ENCODE measurements at places on chromosomes 13 and 19. TPM values are rescaled to one million over a fixed set of nuclear protein-coding genes. Genes with fewer than 3 reads are reported as not detected.

GRCh38 chr13:70253834-70254233, 145.6 kb upstream of the KLHL1 start:
- no peak for DNase-seq

The MEX3D gene
- total RNA-seq = 78.8 TPM

DNA sequence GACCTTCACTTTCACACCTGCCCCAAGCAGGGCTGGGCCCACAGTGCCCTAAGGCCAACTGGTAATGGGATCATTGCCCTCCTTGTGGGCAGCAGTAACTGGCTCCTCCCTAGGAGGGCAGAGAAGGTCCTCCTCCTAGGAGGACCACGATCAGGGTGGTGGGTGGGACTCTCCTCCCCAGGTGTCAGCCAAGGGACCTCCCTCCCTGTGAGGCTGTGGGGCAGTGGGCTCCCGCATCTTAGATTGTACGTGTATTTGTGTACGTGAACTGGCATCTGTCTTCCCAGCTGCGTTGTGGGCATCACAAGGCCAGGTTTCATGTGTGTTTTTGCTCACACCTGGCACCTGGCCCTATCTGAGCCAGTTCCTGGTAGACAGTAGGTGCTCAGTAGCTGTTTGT, 111.8 kb downstream of the SOX1 start:
- no peak for DNase-seq

DNA sequence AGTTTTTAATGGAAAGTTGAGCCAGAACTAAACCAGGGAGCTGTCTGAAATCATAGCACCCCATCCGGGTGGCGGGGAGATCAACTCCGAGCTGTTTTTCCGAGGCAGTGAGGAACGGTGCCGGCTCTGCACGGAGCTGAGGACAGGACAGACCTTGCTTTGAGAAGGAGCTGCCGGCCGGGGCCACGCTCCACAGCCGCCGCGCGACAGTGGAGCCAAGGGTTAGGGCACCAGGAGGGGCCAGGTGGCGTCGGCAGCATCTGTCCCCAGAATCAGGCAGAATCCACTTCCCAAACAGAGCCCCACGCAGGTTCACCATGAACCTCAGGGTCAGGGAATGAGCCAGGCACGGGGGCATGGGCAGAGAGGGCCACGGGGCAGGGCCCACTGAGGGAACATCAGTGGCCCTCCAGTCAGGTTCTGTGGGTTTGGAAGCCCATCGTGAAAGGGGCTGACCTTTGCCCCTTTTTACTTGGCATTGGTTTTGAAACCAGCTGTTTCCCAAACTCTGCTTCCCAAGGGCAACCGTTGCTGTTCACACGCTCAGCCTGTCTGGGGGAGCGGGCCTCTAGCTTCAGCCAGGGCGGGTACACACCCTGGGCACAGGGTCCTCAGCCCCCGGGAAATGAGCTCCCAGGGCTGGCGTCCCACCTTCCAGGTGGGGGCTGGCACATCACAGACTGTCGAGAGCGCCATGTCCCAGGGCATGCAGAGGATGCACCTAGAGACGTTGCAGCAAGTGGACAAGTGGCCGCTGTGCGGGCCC, 18.1 kb downstream of the PEX11G start:
- no peak for DNase-seq

- DNase-seq = no peak
Observed at GRCh38 chr19:10468133-10468532, 35.0 kb downstream of the KEAP1 start.

The LRRC25 gene
- 0.20 TPM for total RNA-seq

GRCh38 chr19:3033595-3034405, 4.7 kb upstream of the TLE2 start:
- no peak for DNase-seq

- no peak for DNase-seq
Observed at GRCh38 chr19:15248106-15248505, 15.9 kb upstream of the EPHX3 start.

The SIAH3 gene
- 0.15 TPM for total RNA-seq

GRCh38 chr13:45316338-45316737, 24.6 kb downstream of the TPT1 start:
- DNase-seq = no peak

DNA sequence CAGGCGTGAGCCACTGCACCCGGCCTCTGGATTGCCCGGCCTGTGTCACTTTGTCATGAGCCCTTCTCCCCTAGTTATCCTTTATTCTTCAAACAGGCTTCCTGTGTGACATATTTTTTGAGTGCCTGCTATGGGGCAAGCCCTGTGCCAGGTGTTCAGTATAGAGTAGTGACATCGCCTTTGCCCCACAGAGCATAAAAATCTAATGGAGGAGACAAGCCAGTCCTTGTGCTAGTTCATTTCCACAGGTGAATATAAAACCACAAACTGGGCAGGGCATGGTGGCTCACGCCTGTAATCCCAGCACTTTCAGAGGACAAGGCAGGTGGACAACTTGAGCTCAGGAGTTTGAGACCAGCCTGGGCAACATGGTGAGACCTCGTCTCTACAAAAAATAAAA, 43.2 kb downstream of the BBC3 start:
- no peak for DNase-seq

DNA sequence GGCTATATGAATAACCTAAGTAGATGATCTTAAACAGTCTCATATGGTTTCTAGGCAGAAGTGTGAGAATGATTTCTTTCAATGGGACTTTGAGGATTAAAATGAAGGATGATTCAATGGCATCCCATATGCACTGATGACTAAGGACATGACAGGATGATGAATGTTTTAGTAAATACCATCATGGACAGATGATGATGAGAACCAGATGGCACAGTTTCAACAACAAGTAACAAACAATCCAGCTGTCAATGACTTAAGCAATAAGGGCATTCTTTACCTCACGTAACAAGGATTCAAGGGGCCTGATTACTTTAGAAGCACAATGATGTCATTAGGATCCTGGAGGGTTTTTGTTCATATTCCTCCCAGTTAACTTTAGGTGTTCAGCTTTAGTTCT, 2678.4 kb downstream of the PCDH9 start:
- no peak for DNase-seq

GRCh38 chr13:110206185-110206584, 100.8 kb downstream of the COL4A1 start:
- no peak for DNase-seq

GRCh38 chr19:35267353-35267817, 1.4 kb upstream of the USF2 start:
- no peak for DNase-seq

The CILP2 gene
- total RNA-seq = 5.9 TPM

- DNase-seq = no peak
Observed at GRCh38 chr19:821231-821824, 427 bp downstream of the PLPPR3 start.

DNA sequence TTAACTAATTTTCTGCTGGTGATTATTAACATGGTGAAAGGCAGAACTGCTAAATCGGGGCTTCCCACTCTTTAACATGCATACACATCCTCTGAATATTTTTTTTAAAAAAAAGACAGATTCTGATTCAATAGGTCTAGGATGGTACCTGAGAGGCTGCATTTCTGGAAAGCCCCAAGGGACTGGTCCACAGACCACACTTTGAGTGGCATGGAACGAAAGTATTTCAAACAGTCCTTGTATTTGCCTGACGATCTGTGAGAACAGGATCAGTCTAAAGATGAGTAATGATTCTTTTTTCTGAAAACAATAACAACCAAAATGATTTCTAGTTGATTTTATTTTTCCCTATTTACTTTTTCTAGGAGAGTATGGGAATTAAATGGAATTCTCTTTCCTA, 16.7 kb upstream of the SPART start:
- DNase-seq = no peak

- no peak for DNase-seq
Observed at GRCh38 chr19:19502281-19502680, 13.1 kb downstream of the TSSK6 start.

DNA sequence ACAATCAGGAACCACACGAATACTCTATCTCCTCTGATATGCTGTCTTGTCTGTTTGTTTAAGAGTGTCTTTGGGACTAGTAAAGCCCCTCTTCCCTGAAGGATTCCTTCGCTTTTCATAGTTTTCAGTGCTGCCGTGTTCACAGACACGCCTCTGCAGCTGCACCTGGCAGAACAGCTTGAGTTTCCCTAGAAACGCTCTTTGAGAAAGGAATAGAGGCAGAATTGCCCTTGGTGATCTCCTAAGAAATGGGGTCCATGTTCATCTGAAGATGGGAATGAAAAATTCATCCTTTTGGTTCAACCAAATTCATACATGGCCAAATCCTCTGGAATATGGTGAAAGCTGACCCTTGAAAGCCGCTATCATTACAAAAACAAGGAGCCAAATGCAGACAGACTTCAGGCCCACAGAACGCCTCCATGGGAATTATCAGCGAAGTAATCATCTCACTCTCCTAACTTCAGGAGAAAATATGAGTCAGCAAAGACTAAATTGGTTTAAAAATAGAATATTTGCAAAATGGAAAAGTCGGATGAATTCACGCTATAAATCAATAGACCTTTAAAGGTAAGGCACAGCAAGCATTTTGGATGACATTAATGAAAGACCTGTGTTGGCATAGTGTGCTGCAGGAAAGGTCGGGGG, 5.5 kb downstream of the SACS start:
- DNase-seq = no peak

The TRAPPC6A gene
- total RNA-seq = 30.5 TPM

- no peak for DNase-seq
Observed at GRCh38 chr13:50459046-50459445, 384.4 kb downstream of the DLEU7 start.

DNA sequence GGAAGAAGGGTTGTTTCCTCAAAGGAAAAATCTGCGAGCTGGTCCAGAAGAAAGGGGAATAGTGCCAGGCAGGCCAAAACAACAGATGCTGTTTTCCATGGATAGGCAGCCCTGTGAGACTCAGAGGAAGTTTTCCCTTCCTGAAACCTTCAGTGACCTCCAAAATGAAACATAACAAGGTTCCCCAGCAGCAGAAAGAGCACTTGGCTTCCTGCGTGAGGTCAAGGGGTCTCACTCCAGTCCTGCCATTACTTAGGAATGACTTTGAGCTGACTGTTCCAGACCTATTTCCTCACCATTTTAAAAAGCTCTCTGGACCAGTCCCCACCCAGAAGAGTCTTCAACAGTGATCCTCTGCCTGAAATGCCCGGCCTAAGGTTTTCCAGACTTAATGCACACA, 104.6 kb upstream of the IPO5 start:
- no peak for DNase-seq

GRCh38 chr13:109870696-109871370, 84.5 kb upstream of the IRS2 start:
- no peak for DNase-seq

DNA sequence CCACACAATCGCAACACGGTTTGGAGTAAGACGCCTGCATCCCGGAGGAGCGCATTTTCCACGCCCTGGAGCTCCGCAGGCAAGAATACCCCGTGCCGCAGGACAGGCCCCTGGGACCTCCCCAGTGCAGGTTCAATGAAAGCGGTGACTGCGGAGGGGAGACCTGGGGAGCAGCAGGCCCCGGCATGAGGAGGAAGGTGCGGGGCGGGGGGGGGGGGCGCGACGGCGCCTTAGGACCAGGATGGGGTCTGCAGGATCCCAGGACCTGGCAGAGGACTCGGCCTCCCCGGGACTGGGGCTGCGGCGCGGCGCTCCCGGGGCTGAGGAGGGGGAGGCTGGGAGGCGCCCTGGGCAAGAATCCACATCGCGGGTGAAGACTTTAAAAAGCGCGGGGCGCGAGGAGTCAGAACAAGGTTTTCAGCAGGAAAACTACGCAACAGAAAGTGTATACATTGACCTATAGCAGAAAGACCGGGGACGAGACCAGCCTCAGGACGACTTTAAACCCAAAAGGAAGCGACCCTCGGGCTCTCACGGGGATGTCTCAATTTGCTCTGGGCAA, 432 bp downstream of the ZNF611 start:
- no peak for DNase-seq

DNA sequence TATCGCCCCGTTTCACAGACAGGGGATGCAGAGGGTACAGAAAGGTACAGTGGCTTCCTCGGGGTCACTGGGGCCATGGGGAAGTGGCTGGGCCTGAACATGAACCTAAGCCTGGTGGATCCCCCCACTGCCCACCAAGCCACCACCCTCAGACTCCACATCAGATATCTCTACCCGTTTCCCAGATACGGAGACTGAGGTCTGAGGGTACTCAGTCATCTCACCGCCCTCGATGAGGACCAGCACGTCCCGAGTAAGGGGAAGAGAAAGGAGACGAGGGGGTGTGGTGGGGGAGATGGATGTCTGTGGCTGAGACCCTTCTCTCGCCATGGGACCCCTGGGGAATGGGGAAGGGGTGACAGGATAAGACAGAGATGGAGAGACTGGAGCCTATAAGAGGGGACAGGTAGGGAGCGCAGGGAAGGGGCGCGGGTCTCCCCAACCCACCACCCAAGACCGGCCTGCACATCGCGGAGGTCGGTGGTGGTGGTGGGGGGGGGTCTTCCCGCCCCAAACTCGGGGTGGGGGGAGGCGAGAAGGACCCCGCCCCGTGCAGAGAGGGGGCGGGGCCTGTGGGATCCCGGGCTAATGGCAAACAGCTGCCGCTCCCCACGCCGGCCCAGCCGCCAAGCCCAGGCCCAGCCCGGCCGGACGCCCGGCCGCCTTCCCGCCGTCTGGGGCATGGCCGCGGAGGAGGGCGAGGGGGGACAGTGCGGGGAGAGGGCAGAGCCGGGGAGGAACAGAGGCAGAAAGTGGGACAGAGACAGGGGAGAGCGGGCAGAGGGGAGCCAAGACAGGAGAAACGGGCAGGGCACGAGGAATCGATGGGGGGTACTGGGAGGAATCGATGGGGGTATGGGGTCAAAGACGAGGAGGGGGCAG, 698 bp downstream of the KANK2 start:
- peak; percentile 71 for DNase-seq

The CPB2 gene
- not detected for total RNA-seq

The SYDE1 gene
- total RNA-seq = 16.8 TPM

GRCh38 chr13:81171065-81171647, 830.2 kb upstream of the SPRY2 start:
- DNase-seq = no peak

The KIR3DL2 gene
- total RNA-seq = not detected

DNA sequence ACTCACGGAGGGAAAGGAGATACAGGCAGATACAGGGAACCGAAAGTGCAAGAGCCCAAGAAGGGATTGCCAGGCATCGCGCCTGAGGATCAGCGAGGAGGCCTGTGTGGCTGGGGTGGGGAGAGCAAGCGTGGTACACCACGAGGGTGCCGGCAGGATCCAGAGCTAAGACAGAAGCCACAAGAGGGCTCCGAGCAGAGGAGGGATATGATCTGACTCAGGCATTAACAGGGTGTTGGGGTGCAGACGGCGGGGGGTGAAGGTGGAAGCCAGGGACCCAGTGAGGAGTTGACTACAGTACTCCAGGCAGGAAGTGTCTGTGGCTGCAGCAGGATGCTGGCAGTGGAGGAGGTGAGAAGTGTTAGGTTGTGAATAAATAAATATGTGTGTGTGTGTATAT, 5.4 kb upstream of the PPP1R37 start:
- no peak for DNase-seq

GRCh38 chr19:16655727-16656126, 4.2 kb downstream of the SMIM7 start:
- DNase-seq = no peak

DNA sequence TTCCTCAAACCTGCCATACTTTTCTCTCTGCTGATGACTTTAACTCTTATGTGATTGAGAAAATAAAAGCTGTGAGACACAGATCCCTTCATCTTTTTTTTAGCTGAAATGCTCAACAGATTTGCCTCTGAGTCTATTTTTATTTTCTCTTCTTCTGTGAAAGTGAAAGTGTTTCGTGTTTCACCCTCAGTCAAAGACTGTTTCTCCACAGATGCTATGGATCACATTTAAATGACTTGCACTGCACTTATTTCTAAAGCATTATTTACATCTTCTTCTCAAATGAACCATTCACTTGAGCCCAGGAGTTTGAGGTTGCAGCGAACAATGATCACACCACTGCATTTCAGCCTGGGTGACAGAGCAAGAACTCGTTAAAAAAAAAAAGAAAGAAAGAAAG, 890.1 kb upstream of the PCDH20 start:
- no peak for DNase-seq

The MTRF1 gene
- 19.2 TPM for total RNA-seq
